ENCODE measurements at places on chromosomes 13 and 19.

DNA sequence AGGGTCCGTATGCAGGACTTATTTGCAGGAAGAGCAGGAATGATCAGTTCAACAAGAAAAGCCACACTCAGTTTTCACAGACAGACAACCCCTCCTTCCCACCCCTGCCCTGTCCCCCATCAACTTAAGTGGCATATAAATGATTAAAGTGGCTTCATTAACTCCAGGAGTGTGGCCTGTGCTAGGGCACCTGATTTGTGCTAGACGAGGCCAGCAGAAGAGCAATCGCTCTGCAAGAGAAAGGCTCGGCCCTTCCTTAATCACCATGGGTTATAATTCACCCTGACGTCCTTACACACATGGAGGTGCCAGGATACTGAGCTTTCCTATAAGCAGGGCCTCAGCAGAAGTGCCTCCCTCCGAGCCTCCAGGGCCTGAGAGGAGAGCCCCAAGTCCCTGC lies 14.6 kb downstream of the C19orf12 start:
- no peak for DNase-seq

GRCh38 chr19:46859637-46860124 lies 1.1 kb upstream of the ARHGAP35 start:
- no peak for DNase-seq

- no peak for DNase-seq
Observed at GRCh38 chr19:19651076-19651475, 7.6 kb upstream of the GMIP start.

GRCh38 chr13:28337166-28338005 lies 157.5 kb downstream of the FLT1 start:
- DNase-seq: peak; percentile 24

DNA sequence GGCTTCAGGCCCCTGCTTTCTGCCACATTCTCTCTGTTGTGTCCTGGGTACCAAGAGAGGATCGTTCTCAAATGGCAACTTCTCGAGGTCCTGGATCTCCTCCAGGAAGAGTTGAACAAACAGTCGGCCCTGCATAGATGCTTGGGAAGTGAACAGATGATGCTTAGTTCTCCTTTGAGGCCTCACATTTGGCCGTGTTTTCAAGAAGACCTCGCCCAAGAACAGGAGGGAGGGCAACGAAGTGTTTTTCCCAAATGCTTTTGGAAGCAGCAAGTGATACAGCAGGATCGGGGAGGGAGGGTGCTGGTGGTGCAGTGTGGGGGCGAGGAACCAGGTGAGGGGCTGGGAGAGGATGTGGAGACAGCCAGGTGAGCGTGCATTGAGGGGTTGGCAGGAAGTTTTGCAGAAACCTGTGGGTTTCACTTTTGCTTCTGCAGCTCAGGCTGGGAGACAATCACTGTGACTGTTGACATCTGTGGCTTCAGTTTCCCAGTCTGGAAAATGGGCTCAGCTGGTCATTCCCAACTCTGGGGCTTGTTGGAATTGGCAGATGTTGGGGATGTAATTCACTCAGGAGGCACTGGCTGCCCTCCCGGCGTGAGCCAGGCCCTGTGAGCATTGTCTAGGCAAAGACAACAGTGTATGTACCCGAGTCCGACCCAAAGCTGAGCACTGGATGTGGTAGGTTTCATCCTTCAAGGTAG lies 21.6 kb downstream of the MAST3 start:
- DNase-seq: no peak

DNA sequence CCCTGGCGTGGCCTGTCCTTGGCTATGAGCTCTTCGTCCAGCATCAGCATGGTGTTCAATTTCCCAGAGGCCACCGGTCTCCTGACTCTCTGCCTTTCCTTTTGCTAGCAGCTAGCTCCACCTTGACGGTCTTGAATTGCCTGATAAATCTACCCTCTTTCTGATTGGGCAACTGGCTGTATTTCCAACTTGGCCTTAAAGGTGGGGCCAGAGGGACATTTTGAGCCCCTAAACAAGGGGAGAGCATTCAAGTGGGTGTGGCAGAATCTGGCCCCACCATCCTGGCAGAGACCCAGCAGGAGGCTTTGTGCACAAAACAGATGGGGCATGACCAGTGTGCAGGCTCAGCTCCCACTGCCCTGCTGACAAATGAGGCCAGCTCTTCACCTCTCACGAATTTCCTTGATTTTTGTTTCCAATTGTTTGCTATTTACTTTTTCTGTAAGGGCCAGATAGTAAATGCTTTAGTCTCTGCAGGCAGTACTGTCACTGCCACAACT lies 148.9 kb upstream of the VSTM2B start:
- DNase-seq: no peak

- DNase-seq: no peak
Observed at GRCh38 chr13:65595916-65596315, 1634.2 kb downstream of the PCDH9 start.

- no peak for DNase-seq
Observed at GRCh38 chr19:33197591-33198000, 3.5 kb downstream of the LRP3 start.

DNA sequence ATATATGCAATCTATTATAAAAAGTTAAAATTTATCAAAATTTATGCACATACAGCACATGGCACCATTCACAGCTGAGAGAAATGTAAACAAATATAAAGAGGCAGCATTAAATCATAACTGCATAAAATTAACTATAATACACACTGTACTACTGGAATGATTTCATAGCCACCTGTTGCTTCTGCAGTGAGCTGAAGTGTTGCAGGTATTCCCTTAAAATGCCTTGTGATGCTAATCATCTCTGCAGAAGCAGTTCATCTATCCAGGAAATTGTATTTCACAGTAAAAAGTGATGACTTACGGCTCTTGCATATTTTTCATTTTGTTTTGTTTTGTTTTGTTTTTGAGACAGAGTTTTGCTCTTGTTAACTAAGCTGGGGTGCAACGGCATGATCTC lies 82.1 kb downstream of the STOML3 start:
- no peak for DNase-seq

DNA sequence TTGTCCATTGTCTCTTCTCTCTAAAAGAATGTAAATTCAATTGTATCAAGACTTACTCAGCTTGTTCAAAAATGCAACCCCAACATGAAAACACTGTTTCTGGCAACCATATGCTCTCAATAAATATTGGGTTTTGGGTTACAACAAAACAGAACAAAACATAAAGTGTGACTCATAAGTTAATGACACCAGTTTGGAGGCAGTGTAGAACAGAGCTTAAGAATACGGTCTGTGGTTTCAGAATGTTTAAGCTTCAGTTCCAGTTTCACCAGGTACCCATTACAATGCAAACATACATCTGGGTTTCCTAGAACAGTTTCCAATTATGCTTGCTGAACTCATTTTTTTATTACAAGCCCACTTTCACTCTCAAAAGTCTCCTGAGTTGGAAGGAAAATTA lies 285.8 kb upstream of the PCDH9 start:
- DNase-seq: no peak

- DNase-seq: no peak
Observed at GRCh38 chr13:61664801-61665705, 249.4 kb upstream of the PCDH20 start.

DNA sequence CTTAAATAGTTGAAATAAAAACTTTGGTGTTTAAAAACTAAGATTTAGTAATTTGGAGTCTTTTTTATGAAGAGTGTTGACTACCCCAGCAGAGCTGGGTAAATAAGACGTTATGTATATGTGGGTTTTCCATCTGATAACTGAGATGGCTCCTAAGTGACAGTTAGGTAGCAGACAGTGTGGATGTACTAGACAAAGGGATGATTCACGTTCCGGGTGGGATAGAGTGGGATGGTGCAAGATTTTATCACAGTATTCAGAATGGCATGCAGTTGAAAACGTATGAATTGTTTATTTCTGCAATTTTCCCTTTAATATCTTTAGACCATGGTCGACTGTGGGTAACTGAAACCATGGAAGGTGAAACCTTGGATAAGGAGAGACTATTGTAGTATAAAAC lies 50.4 kb downstream of the NAA16 start:
- DNase-seq: no peak

GRCh38 chr13:93480553-93481106 lies 254.0 kb downstream of the GPC6 start:
- DNase-seq: no peak

GRCh38 chr13:23622985-23623384 lies 52.8 kb downstream of the TNFRSF19 start:
- DNase-seq: no peak

DNA sequence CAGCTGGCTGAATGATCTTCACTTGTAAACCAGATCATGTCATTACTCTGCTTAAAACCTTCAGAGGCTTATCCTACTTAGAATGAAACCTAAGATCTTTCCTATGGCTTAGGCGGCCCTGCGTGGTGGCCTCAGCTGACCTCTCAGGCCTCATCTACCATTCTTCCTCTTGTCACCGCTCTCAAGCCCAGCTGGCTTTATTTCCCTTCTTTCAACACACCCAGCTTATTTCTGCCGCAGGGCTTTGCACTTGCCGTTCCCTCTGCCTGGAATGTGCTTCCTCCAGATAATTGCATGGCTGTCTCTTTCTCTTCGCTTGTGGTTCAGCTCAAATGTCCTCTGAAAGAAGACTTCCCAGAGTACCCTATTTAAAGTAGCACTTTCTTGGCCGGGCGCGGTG lies 3.6 kb upstream of the ASF1B start:
- DNase-seq: no peak

DNA sequence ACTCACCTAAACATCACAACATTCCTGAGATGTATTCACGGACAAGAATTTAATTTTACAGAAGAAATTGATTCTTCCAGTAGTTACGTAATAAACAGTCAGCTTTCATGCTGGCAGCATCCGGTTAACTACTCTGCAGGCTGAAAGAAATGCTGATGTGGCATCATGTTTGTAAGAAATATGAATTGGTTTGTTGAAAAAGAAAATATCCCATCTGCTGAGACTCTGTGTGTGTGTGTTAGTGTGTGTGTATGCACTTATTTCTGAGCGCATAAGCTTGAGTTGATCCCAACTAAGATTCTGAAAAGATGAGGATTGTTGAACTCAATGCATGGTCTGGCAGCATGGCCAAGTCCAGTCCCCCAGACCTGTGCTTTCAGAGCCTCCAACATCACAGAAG lies 74.3 kb upstream of the FAM216B start:
- DNase-seq: no peak

DNA sequence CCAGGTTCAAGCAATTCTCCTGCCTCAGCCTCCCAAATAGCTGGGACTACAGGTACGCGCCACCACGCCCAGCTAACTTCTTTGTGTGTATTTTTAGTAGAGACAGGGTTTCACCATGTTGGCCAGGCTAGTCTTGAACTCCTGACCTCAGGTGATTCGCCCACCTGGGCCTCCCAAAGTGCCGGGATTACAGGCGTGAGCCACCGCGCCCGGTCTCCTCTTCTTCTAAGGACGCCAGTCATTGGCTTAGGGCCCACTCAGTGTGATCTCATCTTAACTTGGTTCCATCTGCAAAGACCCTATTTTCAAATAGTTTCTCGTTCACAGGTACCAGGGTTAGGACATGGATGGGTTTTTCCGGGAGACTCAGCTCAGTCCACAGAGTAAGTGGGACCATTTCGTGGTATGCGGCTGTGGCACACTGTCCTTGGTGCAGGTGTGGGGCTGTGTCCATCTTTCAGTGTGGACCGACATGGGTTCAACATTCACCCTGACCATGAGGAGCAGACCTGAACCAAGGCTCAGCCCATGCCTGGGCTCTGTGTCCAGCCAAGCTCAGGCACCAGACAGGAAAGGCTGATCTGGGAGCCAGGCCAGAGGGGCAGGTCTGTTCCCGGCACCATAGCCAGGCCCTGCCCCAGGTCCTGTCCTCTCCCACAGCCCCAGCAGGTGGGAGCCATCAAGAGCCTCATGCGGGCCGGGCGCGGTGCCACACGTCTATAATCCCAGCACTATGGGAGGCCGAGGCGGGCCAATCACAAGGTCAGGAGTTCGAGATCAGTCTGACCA lies 2.8 kb upstream of the MKNK2 start:
- DNase-seq: no peak

GRCh38 chr13:84812789-84813188 lies 930.5 kb upstream of the SLITRK1 start:
- DNase-seq: no peak

- no peak for DNase-seq
Observed at GRCh38 chr13:98664924-98665637, 87.4 kb downstream of the SLC15A1 start.

GRCh38 chr19:55474269-55475265 lies 1.9 kb upstream of the ZNF628 start:
- DNase-seq: no peak

DNA sequence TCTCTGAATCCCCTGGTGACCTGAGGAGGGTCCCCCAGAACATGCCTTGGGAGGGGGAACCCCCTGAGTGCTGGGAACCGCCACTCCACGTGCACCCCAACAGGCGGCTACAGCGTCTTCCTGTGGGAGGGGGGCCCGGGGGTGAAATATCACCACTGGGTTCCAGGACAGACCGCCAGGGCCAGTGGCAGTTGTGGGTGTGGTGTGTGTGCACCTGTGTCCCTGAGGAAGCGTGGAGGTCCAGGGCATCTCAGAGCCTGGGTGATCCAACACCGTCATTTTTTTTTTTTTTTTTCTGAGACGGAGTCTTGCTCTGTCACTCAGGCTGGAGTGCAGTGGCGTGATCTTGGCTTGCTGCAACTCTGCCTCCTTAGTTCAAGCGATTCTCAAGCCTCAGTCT lies 4.2 kb downstream of the ADGRE5 start:
- DNase-seq: no peak

DNA sequence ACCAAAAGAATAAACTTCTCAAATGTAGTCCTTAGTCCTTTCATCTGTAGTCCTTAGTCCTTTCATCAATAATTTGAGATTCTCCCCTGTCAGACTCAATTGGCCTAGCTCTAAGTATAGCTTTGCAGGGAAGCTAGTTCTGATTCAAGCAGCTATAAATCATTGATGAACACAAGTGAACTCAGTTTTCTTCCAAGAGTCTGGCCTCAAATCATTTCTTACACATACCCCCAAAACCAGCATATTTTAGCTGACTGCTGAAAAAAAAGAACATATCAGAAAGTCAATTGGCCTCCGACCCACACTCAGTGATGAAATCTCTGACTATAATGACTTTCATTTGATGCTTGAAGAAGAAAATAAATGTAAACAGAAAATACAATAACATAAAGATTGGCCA lies 64.9 kb downstream of the TNFSF11 start:
- no peak for DNase-seq

DNA sequence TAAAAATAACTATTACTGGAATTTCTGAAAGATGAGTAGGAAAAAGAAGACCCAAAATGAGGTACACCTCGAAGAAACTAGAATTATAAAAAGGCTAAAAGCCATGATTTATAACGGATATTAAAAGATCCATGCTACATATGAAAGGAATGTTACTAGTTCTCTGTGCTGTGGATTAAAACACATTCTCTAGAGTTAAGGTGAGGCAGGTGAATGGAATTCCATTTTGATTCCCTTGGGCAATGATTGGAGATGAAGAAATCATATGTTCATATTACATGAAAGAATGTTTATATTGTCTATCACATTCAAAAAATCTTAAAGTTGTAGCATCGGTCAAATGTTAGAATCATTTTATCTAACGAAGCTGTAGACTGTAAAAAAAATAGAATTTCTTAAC lies 783.7 kb downstream of the PCDH9 start:
- no peak for DNase-seq

GRCh38 chr13:27296496-27296895 lies 25.9 kb downstream of the RASL11A start:
- no peak for DNase-seq

GRCh38 chr19:38838986-38839761 lies 7.6 kb upstream of the ECH1 start:
- no peak for DNase-seq

All from Karpas-422 (cell line).